ENCODE measurements at places on chromosomes 11 and 22. TPM values are rescaled to one million over a fixed set of nuclear protein-coding genes. Genes with fewer than 3 reads are reported as not detected.

The SNX32 gene
- 0.34 TPM for total RNA-seq

The ZBED5 gene
- 64.2 TPM for total RNA-seq

GRCh38 chr11:94574193-94574961 is 7.2 kb downstream of the PIWIL4 start:
- no peaks in the 10 kb centered on the region for H3K27me3 ChIP-seq
- no peak for DNase-seq
- H3K36me3 ChIP-seq = no peaks in the 10 kb centered on the region
- no peaks in the 10 kb centered on the region for H3K4me1 ChIP-seq
- no peak overlapping the region for H3K27ac ChIP-seq

DNA sequence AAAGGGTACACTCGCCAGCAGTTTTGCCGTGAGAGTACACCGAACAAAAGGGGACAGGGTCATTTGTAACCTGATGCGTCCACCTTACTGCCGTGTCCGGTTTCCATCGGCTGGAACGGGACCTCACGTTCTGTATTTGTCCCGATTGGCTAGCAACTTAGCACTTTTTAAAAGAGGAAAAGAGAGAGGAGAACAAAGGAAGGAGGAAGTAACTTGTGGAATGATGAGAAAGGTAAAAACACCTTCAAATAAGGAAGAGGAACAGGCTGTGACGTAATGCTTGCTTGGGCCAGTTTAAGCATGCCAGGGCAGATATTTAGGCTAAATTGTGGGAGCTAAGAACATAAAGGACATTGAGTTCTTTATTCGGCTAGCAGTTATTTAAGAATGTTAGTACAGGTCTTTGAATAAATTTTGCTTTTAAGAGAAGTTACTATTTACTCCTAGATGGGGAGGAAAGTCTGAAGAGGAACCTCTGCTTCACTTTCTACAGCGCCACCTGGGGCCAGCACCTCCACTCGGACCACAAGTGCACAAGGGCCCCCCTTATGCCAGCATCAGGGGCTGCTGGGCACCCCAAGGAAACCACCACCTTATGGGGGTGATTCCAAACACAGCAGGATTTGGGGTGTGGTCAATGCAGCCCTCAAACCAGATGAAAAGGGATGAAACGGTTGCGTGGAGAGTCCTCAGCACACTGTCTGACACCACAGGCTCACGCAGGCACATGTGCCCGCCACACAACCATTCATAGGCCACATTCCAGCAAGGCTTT is 5.8 kb downstream of the ARSA start:
- H3K27me3 ChIP-seq = no peaks in the 10 kb centered on the region
- peak overlapping the region; percentile 91 for H3K4me3 ChIP-seq
- peaks cover 25% of the 10 kb centered on the region for H3K4me1 ChIP-seq
- H3K27ac ChIP-seq = peak overlapping the region; percentile 99
- DNase-seq = no peak
- H3K36me3 ChIP-seq = no peaks in the 10 kb centered on the region
